ENCODE measurements at places on chromosomes 1 and 21.

DNA sequence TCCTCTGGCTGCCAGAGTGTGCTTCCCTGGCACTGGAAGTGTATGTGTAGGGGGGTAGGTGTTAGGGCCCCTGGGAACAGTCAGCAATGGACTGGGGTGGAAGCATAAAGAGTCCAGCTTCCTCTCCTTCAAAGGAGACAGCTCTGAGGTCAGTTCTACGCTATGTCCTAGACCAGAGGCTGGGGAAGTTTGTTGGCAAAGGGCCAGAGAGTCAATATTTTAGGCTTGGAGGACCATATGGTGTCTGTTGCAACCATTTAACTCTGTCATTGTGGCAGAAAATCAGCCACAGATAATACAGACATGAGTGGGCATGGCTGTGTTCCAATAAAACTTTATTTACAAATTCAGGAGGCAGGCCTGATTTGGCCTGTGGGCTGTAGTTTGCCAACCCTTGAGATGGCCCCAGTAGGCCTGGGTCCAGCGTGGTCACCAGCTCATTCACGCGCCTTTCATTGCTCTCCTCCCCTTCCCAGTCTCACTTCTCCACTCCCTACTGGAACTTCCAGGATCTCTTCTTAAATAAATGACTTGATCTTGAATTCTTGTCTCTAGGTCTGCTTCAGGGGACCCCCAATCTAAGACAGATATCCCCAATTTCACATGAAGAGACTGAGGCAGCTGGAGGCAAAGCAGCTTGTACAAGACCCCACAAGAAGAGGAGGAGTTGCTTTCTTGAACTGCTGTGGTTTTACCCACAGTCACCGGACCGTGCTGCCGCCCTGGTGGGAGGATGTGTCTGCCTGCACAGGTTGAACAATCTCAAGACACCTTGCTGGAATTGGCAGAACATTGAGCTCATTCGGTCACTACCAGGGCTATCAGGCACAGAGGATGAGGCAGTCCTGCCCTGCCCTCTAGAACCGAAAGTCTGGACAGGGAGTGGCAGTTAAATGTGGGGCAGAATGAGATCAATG is 162.4 kb upstream of the POU3F1 start:
- no peak for DNase-seq

GRCh38 chr1:66154394-66154793 is 361.7 kb downstream of the PDE4B start:
- DNase-seq, result no peak

DNA sequence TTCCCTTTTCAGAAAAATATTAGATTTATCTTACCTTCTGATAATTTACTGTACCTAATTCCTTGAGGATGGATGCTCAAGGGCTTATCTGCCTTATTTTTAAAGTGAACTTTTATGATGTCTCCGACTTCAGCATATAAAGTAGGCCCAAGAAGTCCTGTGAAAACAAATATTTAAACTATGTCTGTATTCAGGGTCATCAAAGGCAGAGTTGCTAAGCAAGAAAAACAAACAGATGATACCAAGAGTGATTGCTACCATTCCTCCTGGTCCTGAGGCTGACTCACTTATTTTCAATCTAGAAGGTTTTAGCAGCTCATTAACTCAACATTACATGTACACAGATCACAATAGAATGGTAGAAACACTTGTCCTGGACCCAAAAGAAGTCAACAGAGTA is 14.1 kb downstream of the F5 start:
- no peak for DNase-seq

- DNase-seq, result no peak
Observed at GRCh38 chr1:98870959-98871903, 133.4 kb downstream of the PLPPR5 start.

GRCh38 chr1:155061381-155062150 is 2.0 kb upstream of the EFNA4 start:
- DNase-seq, result no peak

DNA sequence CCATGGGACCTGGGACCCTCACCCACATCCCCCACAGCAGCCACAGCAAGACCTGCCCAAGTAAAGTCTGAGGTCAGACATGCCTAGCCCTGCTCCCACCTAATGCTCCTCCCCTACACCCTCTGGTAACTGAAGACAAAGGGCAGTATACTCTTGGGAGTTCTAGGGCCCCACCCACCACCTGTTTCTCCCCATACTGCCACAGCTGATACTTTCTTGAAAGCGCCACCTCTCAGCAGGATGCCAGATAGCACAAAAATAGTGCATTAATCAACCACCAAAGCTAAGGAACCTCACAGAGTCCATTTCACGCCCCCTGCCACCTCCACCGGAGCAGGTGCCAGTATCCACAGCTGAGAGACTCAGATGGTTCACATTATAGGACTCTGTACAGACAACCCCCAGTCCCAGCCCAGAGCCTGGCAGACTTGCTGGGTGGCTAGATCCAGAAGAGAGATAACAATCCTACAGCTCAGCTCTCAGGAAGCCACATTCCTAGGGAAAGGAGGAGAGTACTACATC is 238.1 kb downstream of the LRRC40 start:
- DNase-seq, result no peak

DNA sequence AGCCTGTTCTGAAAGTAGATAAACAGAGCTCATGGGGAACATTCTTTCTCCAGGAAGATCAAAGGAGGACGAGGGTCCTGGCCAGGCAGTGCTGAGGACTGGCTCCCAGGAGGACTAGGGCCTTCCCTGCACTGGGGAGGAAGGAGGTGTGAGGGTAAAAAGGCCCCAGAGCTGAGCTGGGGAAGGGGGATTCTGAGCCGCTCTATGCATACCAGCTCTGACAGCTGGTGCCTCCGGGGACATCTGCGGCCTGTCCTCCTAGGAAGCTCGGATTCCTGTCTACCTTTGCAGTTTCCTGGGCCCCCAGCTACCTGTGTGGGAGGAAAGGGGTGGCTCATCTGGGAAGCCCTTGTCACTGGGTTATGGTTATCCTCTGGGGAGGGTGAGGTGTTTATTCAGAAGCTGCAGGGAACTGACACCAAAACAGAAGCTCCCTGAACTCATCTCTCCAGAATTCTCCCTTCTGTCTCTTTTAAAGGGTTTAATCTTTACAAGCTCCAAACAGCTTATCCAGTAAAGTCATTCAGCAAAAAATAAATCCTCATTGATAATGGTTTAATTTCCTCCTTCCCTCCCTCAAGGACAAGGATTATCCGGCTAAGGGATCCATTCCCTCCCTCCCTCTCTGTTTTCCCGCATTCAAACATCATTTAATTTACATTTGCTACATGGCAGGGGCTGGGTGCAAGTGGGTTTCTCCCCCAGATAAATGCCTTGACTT is 31.0 kb downstream of the NENF start:
- no peak for DNase-seq

DNA sequence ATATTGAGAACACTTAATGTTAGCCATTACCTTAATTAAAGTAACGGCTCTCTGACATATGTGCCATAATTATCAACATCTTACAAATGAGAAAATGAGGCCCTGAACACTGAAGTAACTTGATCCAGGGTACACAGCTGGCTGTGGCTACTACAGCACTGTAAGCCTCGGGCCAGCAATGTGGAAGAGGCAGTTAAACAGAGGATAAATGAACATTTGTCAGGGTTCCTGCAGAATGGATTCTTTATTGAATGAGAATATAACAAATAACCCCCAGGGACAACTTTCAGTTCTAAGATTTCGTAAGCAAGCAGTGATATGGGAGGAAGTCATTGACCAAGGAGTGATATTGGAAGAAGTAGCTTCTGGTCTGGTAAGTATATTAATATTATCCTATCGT is 70.5 kb upstream of the SCYL3 start:
- DNase-seq, result no peak

DNA sequence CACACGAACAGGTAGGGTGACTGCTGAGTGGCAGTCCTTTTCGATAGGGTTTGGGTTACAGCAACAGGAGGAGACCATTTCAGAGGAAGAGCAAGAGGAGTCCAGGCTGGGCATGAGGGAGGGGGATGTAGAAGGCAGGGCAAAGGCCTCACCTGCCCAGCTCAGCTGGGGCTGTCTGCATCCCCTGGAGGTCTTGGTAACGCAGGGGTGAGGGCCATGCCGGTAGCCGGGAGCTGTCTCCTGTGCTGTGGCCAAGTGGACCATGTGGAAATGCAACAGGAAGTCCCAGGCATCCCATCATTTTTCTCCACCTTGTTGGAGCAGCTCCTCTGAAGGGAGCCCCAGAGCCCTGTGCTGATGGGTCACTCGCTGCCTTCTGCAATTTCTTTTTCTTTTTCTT is 105.4 kb upstream of the C1orf174 start:
- no peak for DNase-seq

GRCh38 chr1:68780919-68781318 is 284.0 kb upstream of the DEPDC1 start:
- no peak for DNase-seq

GRCh38 chr1:89837036-89837481 is 16.2 kb downstream of the LRRC8D start:
- DNase-seq, result no peak

- no peak for DNase-seq
Observed at GRCh38 chr1:163774978-163775620, 453.3 kb downstream of the NUF2 start.
